ENCODE measurements at places on chromosomes 16 and 17.

DNA sequence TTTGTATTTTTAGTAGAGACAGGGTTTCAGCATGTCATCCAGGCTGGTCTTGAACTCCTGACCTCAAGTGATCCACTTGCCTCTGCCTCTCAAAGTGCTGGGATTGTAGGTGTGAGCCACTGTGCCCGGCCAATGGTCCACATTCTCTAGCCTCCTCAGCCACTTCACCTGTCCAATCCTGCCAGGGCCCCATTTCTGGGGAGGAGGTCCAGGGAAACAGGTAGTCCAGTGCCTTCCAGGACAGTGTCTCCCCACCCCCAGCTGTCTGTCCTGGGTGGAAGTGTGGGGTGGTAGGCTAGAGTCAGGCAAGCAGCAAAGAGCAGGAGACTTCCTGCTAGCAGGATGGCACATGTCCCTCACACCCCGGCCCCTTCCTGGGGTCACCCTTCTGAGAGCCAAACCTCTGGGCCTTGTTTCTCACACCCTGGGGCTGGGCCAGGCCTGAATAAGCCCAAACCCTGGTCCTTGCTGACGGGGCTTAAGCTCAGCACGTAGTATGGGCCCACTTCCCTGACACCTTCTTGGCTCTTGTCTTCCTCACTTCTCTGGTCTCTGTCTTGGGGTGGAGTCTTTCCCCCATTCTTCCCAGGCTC lies 5.0 kb downstream of the FHOD1 start:
- DNase-seq, result no peak

DNA sequence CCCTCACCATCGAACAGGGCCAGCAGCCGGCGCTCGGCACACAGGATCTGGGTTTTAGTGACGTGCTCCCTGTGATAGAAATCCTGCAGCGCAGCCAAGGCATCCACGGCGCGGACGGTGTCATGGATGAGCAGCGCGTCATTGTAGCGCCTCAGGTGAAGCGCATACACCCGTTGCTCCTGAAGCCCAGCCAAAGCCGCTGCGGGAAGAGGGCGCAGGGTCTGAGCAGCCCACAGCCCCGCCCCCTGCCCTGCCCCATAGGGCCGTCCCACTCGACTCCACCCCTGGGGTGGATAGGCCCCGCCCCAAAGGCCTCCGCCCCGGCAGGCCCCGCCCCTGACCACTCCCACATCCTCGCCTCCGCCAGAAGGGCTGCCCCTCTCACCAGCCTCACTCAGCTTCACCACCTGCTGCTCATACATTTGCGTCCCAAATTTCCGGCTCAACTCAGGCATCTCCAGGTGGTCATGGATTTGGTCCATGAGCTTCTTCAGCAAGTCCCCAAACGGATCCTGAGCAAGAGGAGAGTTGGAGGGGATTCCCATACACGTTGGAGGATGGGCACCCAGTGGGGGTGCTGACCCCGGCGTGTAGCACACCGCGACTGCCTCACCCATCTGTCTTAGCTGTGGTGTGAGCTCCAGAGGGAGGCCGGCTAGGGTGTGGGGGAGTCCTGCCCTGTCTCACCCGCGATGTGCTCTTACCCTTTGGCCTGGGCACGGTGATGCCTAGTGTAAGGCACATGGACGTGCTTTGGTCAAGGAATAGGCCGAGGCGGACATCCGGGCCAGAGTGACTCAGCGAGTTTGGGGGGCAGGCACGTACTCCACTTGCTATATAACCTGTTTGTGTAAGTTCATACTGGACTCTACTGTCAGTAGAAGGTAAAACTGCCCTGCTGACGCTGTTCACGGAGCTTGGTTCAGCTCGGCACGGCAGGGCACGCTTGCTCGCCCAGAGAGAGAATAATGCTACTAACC lies 4.6 kb downstream of the DHX58 start:
- peak; percentile 86 for DNase-seq

DNA sequence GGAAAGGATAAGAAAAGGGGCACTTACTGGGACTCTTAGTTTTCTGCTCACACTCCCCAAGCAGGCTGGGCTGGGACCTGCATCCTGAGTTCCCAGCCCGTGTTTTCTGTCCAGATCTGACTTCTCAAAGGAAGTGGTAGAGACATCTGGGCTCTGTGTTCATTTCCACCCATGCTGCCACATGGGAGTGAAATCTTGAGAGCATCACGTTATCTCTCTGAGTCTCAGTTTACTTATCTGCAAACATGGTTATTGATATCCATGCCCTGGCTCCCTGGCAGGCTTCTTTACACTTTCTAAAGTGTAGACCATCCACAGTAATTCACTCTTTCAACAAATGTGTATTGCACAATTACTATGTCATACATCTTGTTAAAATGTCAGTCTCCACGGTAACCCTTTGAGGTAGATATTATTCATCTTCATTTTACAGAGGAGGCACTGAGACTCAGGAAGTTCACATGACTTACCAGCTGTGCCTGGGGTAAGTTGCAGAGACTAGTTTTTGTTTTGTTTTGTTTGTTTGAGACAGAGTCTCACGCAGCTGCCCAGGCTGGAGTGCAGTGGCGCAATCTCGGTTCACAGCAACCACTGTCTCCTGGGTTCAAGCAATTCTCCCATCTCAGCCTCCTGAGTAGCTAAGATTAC lies 3.4 kb downstream of the ZNF688 start:
- no peak for DNase-seq

DNA sequence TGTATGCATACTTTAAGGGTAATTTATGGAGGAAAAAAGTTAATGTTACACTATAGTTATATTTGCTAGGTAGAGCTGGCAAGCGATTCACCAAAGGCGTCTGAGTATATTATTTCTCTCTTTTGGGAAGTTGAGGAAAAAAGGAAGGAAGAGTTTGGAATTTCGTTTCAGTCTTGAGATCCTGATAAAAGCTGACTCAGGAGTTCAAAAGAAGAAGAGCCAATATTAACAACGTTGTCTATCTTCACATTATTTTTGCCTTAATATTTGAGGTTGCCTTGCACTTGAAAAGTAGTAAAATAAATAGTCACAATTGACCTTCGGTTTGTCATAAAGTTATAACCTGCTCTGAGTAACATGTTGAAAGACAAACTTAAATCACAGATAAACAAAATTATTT lies 888.6 kb downstream of the KCNJ2 start:
- no peak for DNase-seq

GRCh38 chr17:35766903-35767510 lies 6.3 kb downstream of the C17orf50 start:
- DNase-seq, result no peak

DNA sequence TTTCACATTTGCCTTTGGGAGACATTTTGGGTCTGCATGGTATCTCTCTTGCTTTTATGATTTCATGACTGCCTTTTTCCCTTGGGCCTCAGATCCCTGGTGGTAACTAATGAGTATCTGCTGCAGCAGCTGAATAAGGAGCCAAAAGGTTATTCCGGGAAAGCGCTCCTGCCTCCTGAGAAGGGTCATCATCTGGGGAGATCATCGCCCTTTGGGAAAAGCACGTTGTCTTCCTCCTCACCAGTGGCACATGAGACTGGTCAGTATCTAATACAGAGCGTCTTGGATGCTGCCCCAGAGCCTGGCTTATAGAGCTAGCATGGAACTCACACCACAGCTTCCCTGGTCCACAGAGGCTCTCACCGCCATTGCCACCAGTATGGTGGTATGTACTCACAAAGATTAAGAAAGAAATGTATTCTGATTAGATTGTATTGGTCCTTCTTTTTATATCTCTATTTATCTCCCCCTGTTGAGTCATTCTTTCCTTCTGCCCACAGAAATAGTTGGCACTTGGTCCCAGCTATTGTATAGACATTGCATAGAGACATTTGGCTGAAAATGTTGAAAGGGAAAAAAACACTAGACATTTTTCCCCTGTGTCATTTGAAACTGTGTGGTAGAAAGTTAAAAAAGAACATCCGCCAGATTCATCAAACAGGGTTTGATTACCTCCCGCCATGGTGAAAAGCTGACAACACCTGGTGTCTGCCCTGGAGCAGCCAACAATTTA lies 8.4 kb downstream of the TPPP3 start:
- no peak for DNase-seq

GRCh38 chr16:264440-264951 lies 11.2 kb downstream of the RGS11 start:
- no peak for DNase-seq

DNA sequence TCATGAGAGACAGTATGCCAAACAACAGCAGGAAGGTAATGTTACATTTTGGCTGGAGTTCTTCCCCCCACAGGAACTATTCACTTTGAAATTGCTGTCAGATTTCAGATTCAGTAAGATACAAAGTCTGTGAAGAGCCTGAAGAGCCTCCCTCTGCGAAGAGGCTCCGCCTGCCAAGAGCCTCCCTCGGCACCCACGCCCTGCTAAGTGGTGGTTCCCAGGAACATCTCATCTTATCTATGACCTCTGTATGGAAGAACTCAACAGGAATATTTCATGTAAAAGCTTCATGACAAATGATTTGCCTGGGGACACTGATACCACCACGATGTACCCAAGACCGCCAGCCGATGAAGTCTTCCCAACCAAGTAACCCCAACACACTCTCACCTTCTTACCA lies 3.2 kb downstream of the ZC3H7A start:
- DNase-seq, result no peak

GRCh38 chr16:79112462-79112861 lies 488.1 kb downstream of the MAF start:
- no peak for DNase-seq

GRCh38 chr17:21687136-21687953 lies 5.0 kb upstream of the KCNJ18 start:
- no peak for DNase-seq

DNA sequence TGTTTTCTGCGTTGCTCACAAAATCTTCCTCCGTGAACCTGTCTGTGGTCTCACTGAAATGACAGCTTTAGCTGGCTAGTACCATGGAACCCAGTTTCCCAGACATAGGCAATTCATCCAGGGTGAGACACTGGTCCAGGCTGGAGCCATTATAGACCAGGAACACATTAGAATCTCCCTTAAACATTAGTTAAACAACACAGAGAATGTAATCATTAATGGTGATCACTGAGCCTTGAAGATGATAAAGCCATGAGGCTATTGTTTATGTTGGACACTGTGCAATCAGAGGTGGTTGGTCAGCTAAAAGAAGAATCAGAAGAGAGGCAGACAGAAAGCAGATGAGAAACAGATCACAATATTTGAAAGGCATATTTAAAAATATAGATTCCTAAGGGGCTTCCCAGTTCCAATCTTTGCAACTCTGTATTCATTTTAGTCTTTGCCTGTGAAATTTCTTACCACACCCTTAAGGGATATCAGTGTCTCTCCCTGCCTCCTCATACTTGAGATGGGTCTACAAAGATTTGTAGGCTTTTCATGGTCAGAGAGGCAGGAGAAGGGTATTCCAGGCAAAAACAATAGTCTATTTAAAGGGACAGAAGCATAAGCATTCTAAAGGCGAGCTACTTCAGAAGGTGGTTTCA lies 317.9 kb downstream of the MAP2K6 start:
- DNase-seq, result no peak

All from stimulated activated CD8-positive, alpha-beta memory T cell treated with anti-CD3 and anti-CD28 coated beads, Interleukin-7, amount 100 ng/mL, for 24 hours (primary cell).